Occipital lobe (tissue), 3 donors: ENCODE measurements at places on chromosomes 1 and 21. TPM values are rescaled to one million over a fixed set of nuclear protein-coding genes. Genes with fewer than 3 reads are reported as not detected.

DNA sequence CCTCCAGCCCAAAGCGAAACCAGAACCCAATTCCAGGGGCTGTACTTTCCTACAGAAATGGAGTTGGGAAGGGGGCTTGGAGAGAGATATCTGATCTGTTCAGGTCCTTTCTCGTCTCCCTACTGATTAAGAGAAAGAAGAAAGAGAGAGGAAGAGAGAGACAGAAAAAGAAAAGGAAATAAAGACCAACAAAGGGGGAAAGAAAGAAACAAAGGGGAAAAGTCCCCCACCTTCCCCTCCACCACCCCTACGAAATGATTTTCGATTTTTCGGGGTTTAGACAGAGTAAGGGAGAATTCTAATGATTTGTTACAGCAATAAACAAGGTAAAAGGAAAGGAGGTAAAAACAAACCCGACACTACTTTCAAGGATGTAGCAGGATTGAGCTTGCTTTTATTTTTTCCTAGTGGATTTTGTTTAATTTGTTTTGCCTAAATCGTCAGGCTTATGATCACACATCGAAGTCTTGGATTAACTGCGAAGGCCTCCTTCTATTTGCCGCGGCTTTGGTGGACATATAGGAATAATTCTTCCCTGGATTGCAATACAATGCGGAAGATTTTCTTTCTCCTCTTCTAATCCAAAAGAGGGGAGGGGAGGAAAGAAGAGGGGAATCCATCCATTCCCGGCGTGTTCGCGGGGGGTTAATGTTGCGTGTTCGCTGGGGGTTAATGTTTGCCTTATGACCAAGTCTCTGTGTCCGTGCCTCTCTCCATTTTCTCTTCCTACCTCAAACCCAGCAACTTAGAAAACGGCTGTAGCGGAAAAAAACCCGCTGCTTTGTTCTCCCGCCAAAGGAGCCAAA lies 1.9 kb downstream of the TAL1 start:
- no peak for DNase-seq

RRP1 gene
- 14.0 TPM for total RNA-seq

NMNAT1 gene
- 6.1 TPM for total RNA-seq

DNA sequence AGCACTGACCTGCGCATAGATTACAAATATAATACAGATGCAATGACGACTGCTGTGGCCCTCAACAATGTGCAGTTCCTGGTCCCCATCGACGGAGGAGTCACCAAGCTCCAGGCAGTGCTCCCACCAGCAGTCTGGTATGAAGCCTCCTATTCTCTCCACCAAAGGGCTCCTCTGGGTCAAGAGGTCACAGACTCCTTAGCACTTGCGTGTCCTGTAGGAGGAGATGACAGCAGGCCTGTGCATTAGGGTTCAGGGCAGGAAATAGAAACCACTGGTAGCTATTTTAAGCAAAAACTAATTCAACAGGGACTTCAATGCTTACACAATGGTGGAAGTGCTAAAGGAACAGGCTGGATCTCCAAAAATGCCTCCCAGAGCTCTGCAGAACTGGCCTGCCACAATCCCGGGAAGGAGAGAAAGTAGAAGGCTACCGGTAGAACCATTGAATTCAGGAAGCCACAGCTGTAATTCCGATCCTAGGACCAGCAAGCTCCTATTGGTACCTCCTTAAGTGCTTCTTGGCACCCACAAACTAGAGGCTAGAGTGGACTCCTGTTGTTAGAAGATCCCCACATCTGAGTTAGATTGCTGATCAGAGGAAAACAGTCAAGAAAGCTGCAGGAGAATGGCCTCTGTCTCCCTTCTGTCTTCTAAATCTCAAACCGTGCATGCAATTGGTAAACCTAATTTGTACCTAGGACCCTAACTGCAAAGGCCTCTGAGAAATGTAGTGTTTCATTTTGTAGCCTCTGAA lies 12.7 kb upstream of the DYNLT5 start:
- no peak for DNase-seq
